ENCODE measurements at places on chromosomes 7 and 10.

DNA sequence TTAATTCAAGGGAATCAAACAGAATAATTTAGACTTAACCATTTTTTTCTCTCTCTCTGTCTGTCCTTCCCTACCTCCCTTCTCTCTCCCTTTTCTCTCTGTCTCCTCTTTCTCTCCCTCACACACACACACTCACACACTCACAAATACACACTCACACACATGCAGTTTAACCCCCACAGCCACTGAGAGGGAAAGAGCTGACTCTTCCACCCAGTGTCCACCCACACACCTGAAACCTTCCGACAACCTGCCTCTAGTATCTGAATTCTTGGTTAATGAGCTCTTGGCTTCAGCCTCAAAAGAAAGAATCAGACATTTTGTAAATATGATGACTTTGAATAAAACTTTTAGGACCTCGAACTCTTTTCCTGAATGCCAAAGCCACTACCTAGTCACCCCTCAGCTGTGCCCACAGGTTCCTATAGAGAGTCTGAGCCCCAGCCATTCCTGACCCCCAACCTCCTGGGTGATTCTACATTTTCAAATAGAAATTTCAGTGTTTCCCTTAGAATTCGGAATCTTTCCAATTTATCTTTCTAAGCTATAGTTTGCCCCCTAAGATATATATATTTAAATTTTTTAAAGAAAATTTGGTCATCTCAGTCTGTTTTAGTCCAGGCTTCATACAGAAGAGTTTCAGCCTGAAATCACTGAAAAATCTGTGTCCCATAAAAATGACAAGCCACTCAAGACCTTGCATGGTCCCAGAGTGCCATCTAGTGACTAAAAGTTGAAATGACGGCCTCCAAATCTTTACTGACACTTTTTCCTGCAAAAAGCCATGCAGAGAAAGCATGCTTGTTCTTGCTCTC lies 202.8 kb downstream of the IPMK start:
- no peak for ATAC-seq

DNA sequence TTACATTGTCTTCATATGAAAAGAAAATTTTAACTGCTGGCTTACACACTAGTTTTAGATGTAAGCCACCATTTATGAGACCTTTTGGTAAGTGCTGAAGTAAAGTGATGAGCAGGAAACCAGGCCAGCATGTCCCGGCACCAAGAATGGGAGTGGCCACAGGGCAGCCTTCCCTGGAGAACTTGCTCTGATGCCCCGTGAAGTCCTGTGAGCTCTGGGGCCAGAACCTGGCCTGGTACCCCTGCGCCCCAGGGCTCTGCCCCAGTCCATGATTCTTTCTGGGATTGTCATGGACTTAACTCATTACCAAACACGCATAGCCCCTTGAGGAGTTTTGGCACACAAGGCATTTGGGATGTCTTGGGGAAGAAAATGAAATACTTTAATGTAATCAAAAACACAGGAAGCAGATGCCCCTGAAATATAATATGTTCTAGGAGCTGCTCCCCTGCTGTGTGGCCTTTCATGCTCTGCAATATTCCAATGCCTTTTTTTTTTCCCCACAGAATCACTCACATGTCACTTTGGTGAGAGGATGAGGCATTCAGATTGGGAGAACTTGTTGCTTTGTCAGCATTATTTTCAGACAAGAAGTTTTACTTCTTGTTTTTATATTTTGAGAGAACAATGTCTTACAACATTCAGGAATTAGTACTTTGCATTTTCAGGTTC lies 53.1 kb upstream of the CXCL12 start:
- ATAC-seq = no peak

- no peak for ATAC-seq
Observed at GRCh38 chr7:47896809-47897423, 51.4 kb downstream of the PKD1L1 start.

GRCh38 chr7:83528925-83529423 lies 120.0 kb downstream of the SEMA3E start:
- no peak for ATAC-seq

GRCh38 chr10:117635826-117636225 lies 93.3 kb downstream of the EMX2 start:
- no peak for ATAC-seq

DNA sequence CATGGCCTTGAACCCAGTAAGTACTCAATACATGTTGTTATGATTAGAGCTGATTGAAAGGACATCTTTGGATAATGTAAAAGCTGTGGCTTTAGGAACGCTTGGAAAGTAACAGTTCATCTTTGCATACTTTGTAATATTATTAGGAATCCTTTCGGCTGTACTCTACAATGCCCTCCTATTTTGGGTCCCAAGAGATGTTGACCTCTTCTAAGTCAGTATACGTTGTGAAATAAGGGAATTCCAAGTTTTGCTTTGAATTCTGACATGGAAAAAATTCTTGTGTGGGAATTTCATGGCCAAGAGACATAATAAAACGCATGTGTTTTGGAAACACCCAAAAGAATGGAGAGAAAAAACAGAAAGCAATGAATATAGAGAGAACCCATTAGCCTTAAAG lies 7.7 kb downstream of the AGR3 start:
- no peak for ATAC-seq

DNA sequence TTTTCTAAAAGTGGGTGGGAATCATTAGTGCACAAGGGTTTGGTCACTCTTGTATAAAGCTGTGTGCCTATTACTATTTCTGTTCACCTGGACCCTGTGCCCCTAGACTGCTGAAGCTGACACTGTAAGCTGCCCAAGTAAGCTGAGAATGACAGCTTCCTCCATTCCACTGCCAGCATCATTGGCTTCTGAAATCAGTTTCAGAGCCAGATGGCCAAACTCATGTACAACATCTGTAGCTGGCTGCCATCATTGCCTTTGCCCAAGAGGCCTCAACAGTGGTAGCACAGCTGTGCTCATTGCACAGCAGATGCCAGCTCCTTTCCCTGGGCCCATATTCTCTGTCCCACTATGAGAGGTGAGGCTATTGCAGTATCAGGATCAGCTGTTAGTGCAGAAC lies 165.7 kb downstream of the CPEB3 start:
- no peak for ATAC-seq

DNA sequence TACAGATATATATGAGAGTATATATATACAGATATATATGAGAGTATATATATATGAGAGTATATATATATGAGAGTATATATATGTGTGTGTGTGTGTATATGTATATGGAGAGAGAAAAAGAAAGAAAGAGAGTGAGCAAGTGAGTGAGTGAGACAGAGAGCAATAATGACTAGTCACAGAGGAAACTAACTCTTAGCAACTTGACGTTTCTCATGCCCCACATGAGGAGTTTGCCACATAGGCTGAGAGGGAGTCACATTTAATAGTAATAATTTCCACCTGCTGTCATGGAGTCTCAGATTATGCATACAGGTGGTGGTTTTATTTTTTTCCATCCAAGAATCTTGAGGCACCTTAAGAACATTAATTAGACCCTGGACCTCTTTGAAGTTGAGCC lies 199.9 kb downstream of the GATA3 start:
- ATAC-seq = peak; percentile 98

DNA sequence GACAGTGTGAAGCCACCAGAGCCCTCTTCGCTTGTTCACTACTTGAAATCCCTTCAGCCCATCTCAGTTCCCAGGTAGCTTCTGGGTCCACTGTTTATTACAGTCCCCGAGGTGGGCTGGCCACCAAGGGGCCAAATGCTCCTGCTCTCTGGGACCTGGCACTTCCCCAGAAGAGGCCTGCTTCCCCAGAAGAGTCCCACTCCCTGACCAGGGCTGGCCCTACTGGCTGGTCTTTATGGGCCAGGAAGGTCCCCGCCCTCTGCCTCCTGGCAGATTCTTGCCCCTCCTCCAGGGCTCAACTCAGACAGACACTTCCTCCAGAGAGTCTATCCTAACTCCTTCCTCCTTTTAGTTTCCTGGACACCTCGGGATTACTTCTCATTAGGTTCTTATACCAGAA lies 70.7 kb upstream of the LRRC18 start:
- no peak for ATAC-seq

GRCh38 chr7:98168181-98168903 lies 42.9 kb upstream of the BHLHA15 start:
- ATAC-seq = peak; percentile 87

GRCh38 chr10:79602953-79603352 lies 7.8 kb upstream of the SFTPA1 start:
- no peak for ATAC-seq

DNA sequence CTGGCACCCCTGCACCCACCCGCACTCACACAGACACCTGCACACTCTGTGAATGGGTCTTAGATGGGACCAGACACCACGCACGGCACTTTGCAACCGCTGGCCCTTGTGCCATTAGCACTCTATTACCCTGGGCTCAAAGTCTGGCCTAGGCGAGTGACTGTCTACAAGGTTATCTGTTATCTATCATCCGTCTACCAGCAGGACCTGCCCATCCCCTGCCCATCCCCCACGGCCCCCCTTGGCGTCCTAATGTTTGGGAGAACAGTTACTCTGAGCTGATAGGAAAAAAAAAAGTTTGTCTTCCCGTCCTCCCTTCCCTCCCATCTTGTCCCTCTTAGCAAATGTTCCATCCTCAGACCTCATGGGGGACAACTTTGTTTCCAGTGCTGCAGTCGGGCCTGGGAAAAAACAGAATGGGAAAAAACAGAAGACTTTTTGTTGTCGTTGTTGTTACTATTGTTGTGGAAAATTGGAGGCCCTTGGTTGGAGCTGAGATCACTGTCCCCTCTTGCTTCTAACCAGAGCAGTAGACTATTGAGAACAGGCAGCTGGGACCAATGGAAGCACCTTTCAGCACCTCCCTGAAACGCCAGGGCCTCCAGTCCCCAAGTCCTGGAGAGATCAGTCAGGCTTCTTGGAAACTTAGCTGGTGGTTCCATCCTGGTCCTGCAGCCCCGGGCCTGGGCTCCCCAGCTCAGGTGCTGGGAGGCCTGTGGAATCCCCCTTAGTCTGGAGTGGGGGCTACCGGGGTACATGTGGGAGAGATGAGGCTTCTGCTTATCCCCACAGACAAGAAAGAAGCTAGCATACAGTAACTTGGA lies 12.2 kb downstream of the UNCX start:
- no peak for ATAC-seq

DNA sequence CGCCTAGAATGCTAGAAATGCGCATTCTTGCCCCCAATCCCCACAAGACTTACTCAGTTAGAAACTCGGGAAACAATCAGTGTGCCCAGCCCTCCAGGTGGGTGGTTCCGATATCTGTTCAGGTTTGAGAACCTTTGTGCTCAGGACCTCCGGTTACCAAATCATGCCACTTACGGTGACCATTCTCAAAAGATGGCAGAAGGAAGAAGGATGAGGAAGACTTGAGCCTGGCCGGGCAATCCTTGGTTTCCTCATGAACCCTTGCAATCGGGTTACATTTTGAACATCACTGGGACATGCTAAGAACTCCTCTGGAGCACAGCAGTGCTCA lies 52.1 kb downstream of the RBM17 start:
- no peak for ATAC-seq

- ATAC-seq = no peak
Observed at GRCh38 chr7:137993395-137993743, 8.5 kb downstream of the CREB3L2 start.
